ENCODE measurements at places on chromosomes 12 and 14.

- DNase-seq: no peak
These were observed 108.3 kb downstream of the SMOC1 start for GRCh38 chr14:69987406-69988121.

- DNase-seq: no peak
These were observed 397.7 kb downstream of the MDGA2 start for GRCh38 chr14:47277703-47278102.

DNA sequence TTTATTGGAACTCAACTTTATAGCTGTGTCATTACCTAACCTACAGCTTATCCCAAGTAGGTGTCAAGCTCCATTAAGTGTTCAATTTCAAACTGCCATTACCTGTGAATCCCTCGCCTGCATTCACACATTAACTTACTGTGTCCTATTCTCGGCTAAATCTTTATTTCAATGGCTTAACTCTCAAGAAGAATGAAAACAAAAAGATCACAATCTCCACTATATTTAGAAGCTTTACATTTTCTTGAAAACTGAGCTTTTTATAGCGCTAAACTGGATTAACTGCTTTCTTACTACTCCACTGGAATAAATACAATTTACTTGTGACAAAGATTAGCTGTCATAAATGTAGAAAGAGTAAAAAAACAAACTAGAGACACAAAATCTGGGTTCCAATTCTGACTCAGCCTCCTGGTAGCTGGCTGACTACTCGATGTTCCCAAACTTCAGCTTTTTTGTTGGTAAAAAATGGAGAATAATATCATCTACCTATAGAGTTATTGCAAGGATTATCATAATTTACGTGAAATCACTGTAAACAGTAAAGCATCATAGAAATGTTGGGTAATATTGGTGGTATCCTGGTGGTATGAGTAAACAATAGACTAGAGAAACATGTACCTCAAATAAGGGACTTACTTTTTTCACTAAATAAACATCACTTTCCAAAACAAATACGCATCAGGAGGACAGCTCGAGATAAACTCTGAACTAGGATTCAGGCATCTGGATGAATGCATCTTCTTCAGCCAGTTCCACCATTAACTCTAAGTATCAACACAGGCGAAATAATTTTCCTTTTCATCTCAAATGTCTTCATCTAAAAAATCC is 1.7 kb downstream of the RALGAPA1 start:
- no peak for DNase-seq

DNA sequence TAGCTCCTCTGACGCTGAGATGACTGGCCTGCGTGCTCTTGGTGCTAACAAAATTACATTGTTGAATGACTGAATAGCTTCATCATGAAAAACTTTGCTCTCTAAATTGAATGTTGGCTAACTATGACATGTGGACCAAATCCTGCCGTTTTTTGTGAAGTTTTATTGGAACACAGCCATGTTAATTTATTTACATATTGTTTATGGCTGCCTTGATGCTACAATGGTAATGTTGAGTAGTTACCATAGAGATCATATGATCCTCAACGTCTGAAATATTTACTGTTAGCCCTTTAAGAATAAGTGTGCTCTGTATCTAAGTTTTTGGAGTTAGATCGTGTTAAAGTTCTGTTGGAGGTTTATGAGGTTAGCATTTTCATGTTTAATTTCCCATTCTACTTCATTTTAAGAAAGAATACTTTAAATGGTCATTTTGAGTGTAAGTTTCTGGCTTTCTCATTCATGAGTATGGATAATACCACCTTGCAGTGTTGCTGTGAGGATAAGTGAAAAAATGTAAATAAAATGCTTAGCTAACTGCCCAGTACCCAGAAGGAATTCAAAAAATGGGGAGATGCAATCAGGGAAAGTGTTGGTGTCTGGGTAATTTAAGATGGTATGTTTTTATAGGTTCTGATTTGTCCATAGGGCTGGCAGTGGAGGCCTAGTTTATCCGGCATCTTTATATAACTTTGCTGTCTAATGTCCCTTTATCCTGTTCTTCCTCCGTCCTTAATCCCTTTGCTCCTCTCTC is 35.3 kb downstream of the NUBPL start:
- DNase-seq: no peak

GRCh38 chr14:31395572-31396205 is 24.7 kb downstream of the HEATR5A start:
- DNase-seq: no peak

DNA sequence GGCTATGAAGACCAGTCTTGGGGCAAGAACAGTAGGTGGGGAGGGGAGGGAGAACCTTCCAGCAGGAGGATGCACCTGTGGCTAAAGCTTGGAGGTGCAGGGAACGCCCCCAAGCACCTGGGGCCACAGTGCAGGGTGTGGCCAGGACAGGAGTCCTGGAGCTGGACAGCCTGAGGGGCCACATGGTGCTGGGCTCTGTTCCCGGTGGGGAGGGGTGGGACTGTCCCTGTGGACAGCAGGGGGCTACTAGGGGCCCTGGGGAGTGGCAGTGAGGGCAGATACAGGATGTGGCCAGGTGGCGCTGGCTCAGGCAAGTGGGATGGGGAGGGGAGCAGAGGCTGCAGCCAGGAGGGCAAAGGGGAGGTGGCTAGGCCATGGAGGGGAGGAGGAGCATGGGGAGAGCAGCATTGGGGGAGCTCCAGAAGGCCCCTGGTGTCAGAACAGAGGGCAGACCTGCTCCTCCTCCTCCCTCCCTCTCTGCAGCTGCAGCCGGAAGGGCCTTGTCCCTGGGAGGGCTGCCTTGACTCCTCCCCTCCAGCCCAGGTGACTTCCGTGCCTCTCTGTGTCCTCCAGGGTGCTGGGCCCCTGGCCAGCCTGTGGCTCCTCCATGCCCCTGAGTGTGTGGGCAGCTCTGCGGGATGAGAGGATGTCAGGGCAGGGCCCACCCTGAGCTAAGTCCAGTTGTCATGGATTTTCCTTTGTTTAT is 68.4 kb upstream of the DLK1 start:
- DNase-seq: no peak

GRCh38 chr12:108239378-108239777 is 99.7 kb downstream of the CMKLR1 start:
- DNase-seq: no peak

DNA sequence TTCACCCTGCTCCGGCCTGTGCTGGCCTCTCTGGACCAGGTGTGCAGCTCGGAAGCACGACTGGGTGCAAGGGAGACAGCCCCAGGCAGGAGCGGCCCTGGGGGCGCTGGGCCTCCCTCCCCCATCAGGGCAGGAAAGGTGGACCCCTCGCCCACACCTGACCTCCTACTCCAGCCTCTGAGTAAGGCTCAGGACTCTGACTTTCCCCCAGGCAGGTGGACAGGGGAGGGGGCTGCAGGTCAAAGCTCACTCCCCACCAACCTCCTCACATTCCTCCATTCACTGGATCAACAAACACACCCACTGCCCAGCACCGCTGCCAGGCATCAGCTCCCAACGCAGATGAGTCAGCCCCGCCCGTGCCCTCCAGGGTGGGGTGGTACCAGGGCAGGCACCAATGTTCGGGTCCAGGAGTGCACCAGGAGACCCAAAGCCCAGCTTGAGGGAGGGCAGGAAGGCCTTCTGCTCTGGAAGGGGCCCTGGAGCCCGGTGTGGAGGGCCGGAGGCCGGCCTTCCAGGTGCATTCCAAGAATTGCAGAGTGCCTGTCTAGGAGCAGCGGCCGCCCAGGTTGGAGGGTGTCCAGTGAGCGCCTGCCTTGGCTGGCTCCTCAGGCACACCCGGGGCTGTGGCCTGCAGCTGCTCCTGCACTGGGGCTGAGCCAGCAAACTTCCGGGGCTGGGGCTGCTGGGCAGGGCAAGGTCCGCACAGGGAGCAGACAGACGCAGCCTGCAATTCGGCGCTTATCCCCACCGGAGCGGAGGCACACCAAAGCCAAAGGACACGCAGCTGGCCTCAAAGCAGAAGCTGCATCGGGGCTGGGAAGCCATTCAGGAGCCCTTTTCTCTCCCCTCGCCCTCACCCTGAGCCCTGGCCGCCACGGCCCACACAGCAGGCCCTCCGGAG is 1.6 kb upstream of the INF2 start:
- DNase-seq: no peak

- DNase-seq: peak; percentile 84
These were observed 32.7 kb downstream of the DAD1 start for GRCh38 chr14:22556021-22556989.

- peak; percentile 79 for DNase-seq
These were observed at the start of gene HVCN1 for GRCh38 chr12:110688446-110689280. Gene HVCN1, minus strand, starts transcription at chr12:110689115. Its CDS starts 5,870 bp downstream, at chr12:110683245.

GRCh38 chr12:112685321-112685720 is 106.2 kb upstream of the RPH3A start:
- no peak for DNase-seq

DNA sequence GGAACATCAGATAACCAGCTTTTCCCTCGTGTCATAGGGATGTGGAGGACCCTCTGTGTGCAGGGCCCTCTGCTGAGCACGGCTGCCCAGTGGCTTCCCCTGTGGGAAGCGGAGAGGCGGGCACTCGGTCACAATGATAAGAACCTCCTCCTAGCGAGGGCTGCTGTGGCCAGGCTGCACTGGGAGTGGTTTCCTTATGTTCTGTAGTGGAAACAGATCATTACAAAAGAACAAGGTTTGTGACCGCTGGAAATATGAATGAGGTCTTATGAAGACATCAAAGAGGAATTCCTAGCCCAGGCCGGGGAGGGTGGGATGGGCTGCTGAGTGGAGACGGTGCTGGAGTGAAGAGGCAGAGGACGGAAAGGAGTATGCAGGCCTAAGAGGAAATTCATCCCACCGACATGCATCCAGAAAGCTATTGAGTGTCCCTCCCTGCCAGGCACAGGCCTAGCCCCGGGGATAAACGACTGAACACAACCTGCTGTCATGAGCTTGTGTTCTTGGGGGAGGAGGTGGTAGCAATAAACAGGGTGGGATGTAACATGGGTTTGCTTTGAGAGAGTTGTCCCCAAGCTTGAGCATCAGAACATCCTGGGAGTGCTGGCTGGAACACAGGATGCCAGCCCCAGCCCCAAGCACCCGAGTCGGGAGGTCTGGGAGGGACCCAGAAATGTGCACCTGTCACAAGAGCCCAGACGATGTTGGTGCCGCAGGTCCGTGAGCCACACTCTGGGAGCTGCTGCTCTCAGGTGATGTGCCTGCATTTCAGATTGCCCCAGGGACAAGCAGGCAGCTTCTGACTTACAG is 37.5 kb downstream of the FZD10 start:
- no peak for DNase-seq

DNA sequence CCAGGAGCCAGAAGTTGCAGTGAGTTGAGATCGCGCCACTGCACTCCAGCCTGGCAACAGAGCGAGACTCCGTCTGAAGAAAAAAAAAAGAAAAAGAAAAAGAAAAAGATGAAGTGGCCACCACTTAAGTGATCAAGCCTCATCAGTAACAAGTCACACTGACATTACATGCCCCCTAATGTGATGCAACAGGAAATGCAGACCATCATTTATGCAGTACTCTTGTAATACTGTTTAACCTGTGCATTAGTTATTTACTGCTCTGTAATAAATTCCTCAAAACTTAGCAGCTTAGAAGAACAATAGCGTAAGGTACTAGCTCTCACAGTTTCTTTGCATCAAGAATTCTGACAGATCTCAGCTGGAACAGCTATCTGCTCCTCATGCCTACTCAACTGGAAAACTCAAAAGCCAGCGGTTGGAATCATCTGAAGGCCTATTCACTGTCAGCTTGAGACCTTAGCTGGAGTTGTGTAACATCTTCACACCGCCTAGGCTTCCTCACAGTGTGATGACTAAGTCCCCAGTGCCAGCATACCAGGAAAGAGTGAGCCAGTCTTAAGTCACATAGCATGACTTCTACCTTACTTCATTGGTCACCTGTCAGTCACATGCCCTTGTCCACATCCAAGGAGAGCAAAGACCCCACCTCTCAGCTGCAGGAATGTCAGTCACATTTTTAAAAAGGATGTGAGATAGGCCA is 31.5 kb downstream of the EPS8 start:
- no peak for DNase-seq

DNA sequence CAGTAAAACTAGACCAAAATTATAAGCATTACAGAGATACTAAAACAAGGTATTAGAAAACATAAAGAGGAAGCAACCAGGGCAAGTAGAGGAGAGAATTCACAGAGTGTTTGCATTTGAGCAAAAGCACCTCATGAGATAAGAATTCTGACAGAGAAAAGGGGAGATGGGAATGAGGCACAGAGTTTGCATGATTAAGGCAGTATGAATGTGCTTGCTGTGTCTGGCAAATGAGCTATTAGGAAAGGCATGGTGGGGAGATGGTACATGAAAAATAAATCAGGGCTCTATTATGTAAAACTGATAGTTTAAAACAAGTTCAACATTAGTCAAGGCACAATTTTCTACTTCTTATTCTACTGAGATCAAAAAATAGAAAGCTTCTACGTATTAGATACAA is 23.1 kb downstream of the GARIN6 start:
- no peak for DNase-seq

GRCh38 chr12:713281-713875 is 39.0 kb upstream of the WNK1 start:
- DNase-seq: no peak

- DNase-seq: no peak
These were observed 219.3 kb downstream of the TRHDE start for GRCh38 chr12:72491426-72491825.

- DNase-seq: no peak
These were observed 118.8 kb downstream of the LLPH start for GRCh38 chr12:66011731-66012130.

GRCh38 chr14:76690502-76691105 is 70.7 kb upstream of the VASH1 start:
- DNase-seq: peak; percentile 69

DNA sequence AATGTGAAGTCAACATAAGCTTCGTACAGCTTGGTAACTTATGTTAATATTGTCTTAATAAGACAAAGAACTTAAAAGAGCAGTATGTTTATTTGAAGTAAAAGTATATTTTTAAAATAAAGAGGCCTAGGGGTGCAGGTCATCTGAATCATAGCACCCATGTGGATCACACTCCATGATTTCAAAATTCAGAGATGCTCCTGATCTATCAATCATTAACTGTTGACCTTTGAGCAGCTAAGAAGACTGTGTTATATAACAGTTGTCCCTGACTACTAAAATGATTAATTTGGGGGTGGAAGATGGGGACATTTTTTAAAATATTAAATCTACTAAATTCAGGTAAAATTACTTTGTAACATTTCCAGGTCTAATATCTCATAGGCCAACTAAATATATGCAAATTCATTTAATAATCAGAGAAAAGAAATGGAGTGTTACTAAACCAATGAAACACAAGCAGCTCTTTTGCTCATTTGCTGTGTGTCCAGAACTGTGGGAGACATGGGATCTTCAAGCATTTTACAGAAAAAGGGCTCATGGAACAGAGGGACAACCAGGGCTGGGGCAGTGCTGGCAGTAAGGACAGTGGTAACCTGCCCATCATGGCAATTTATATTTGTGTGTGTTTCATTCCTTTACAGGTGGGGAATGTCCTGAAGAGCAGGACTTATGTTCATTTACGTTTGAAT is 120.7 kb upstream of the PCED1B start:
- DNase-seq: no peak

GRCh38 chr14:59281609-59282377 is 93.3 kb downstream of the DAAM1 start:
- no peak for DNase-seq
